Common myeloid progenitor, CD34-positive (primary cell): ENCODE measurements at places on chromosomes 5 and 9.

GRCh38 chr9:68690088-68690487, 15.0 kb upstream of the PIP5K1B start:
- no peak for DNase-seq

DNA sequence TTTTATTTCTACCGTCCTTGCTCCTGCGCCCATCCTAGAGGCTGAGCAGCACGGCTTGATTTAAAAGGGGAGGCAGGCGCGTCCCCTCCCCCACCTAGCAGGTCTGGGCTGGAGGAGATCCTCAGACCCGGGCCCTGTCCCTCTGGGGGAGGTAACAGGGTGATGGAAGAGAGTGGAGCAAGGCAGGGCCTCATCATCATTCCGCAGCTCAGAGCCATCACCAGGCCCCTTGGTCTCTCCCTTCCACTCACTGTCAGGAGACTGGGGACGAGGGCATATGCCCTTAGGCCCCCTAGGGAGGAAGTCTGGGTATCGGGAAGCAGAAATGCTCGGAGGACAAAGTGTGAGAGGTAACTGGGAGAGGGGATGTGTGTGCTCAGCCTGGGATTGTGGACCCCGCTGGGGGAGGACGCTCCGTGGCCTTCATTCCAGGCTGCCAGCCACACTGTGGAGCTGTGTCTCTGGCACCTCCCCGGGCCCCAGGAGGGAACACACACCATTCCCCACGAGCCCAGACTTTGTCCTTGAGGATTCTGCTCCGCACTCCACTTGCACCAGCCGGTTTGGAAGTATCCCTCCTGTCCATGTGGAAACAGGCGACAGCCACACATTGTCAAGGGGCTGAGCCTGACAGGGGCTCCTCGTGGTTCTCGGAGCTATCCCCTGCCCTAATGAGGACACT, 761 bp downstream of the REEP2 start:
- no peak for DNase-seq

GRCh38 chr9:14021871-14022525, 291.9 kb downstream of the NFIB start:
- DNase-seq = no peak

GRCh38 chr9:130372057-130372456, 72.7 kb upstream of the ASS1 start:
- DNase-seq = no peak

DNA sequence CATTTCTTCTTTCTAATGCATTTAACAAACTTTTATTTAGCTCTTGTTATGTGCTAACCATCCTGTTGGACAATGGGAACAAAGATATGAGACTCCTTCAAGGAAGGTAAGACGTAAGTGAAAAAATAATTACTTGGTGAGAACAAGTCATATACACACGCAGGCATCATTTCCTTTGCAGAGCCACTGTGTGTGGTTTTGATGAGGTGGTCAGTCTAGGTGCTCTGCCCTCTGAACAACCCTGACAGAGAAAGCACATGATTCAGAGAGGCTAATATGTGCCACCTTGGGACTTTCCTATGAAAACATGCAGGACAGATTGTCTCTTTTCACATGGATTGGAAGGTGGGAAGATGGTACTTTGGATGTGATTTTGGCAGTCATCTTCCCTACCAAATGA, 1162.5 kb upstream of the DMAC1 start:
- no peak for DNase-seq

DNA sequence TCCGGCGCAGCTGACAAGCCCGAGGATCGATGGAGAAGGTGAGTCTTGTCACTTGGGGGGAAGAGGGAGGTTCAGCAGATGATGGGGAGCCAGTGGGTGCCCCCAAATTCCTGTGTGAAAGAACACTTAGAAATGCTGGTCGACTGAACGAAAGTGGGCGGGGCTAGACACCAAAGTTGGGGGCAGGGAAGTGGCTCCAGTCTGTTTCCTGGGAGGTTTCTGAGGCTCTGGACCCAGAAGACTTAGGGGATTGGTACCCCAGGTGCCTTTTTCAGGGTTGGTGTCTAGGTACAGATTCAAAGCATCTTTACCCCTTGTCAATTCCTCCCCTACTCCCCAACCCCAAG, 278.6 kb downstream of the ZSWIM6 start:
- DNase-seq = no peak
